ENCODE measurements at places on chromosomes 1 and 21. TPM values are rescaled to one million over a fixed set of nuclear protein-coding genes. Genes with fewer than 3 reads are reported as not detected.

RNASEL gene
- total RNA-seq = 6.5 TPM

MNDA gene
- not detected for total RNA-seq

TMEM51 gene
- 2.7 TPM for total RNA-seq

ALDH9A1 gene
- total RNA-seq = 72.8 TPM

PAFAH2 gene
- 4.6 TPM for total RNA-seq

RGS4 gene
- total RNA-seq = 578 TPM

S100A3 gene
- total RNA-seq = 1.3 TPM

Measured in endothelial cell of coronary artery (primary cell).